ENCODE measurements at places on chromosomes 12 and 14.

DNA sequence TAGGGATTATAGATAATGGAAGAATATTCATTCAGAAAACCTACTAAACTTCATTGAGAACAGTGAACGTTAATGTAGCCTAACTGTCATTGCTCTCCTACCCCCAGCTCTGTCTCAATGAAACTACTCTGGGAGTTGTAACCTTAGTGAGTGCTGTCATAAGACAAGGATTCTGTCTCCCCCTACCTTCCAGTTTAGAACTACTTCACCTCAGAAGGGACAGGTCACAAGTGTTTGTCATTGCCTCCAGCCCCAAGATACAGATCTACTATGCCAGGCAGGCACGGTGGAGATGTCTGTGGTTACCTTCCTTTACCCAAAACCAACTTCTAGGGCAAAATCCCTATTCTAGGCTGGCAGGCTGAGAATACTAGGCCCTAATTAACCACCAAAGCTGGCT, 833.1 kb upstream of the SEL1L start:
- peak; percentile 48 for DNase-seq

DNA sequence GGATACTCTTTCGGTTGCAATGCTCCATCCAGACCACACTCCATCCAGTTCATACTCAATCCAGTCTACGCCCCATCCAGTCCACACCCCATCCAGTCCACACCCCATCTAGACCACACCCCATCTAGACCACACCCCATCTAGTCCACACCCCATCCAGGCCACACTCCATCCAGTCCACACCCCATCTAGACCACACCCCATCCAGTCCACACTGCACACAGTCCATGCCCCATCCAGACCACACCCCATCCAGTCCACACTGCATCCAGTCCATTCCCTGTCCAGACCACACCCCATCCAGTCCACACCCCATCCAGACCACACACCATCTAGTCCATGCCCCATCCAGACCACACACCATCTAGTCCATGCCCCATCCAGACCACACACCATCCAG, 116.0 kb upstream of the RTL1 start:
- DNase-seq = no peak

DNA sequence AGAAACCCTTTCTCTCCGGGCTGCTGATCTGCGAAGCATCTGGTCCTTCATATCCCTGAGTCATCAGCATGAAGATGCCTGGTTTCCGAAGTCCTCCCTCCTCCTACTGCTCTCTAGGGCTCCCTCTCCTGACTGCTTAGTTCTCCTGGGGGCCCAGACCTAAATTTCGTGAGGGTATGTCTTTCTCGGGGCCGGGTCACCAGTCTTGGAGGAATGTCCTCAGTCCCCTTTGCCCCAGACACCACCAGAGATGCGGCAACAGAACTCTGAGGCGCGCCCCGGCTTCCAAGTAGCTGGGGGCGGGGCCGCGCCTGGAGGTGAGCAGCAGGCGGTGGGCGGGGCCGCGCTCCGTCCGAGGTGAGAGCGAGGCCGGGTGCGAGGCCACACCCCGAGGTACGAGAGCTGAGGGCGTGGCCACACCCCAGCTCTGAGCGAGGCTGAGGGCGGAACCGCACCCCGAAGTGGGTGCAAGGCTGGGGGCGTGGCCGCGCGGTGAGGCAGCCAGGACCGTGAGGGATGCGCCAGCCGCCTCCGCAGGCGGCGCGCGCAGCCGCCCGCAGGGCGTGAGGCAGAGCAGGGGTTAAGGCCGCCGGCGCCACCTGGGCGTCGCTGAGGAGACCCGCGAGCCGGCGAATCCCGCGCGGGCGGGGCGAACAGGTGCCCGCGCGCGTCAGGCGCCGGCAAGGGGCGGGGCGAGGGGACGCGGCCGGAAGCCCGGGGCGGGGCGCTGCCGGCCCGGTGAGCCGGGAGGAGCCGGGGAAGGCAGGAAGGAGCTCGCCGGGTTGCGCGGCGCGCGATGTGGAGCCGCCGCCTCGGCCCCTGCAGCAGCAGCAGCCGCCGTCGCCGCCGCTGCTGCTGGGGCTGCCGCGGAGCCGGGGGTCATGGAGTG, at the start of gene BICDL1:
TSS of gene BICDL1 (plus strand) at position 765 of the 889 bp plus-strand sequence. CDS start 633 bp downstream, outside the sequence.
- peak; percentile 97 for DNase-seq

DNA sequence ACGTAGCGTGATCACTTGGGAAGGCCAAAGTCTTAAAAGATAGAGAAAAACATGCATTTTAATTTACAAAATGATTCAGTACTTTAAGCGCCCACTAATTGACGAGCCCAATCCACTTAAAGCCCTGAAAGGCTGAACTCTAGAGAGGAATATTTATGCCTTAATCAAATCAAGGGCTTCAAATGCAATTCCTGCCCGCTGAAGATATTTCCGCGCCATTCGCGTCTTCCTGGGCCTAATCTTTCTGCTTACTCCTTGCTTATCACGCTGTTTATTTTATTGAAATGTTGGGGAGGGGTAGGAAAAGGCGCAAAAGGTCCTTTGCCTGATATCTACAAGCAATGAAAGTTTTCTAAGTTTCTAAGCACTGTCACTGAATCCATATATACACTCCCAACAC, 4.0 kb downstream of the TBX3 start:
- DNase-seq = no peak

DNA sequence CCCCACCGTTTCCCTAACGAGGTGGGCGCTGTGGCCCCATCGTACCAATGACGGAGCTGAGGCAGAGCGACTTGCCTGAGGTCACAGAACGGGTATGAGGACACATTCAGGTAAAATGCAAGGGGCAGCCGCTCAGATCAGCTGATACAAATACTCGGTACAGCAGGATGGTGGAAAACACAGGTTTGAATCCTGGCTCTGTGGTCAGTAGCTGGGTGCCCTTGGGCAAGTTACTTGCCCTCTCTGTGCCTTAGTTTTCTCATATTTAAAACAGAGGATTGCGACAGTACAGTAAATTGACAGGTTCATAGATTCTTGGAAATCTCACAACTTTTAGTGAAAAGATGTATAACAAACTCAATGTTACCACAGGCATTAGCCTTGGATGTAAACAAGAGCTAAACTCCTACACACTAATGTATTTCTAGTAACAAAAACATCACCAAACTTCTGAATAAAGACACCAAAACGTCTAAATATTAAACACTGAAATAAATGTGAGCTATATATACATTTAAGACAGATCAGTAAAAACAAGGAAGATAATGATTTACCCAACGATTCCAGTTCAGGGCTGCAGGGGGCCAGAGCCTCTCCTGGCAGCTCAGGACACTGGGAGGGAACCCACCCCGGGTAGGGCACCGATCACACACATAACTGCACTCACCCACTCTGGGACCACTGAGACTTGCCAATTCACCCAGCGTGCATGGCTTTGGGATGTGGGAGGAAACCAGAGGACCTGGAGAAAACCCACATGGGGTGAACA, 128.4 kb downstream of the RBM19 start:
- DNase-seq = no peak
